ENCODE measurements at places on chromosomes 7 and 10.

GRCh38 chr7:145082366-145083161 is 246.7 kb upstream of the TPK1 start:
- DNase-seq: no peak

DNA sequence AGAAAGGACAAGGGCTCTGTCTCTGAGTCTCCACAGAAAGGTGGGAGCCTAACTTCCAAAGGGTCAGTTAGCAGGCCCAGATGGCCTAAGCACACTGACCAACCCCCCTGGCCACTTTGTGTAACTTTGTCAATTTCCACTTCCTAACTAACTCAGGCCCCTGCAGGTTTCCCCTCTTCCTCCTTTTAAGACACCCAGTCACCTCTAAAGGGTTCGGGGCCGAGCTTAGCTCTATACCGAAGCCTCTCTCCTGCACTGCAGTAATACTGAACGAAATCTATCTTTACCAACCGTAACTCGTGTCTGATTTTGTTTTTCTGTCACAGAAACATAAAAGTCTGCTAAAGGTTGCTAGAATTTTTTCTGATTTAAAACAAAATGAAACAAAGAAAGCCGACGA is 44.4 kb downstream of the CCDC3 start:
- DNase-seq: no peak

DNA sequence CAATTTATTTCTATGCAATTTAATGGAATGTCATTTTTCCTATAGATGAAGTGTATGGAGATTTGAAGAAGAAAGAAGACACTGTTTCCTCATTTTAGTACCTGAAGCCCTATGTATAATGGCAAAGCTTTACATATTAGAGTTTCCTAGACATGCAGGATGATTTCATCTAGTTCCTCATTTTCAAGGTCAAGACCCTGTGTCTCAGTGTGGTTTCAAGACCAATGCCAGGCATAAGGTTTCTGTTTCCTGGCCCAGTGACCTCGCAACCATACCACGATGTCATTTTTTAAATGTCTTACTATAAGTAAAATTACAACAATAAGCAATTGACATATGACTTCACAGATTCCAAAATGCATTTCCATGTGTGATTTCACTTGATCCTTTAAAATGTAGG is 336.5 kb upstream of the PRKCQ start:
- no peak for DNase-seq

DNA sequence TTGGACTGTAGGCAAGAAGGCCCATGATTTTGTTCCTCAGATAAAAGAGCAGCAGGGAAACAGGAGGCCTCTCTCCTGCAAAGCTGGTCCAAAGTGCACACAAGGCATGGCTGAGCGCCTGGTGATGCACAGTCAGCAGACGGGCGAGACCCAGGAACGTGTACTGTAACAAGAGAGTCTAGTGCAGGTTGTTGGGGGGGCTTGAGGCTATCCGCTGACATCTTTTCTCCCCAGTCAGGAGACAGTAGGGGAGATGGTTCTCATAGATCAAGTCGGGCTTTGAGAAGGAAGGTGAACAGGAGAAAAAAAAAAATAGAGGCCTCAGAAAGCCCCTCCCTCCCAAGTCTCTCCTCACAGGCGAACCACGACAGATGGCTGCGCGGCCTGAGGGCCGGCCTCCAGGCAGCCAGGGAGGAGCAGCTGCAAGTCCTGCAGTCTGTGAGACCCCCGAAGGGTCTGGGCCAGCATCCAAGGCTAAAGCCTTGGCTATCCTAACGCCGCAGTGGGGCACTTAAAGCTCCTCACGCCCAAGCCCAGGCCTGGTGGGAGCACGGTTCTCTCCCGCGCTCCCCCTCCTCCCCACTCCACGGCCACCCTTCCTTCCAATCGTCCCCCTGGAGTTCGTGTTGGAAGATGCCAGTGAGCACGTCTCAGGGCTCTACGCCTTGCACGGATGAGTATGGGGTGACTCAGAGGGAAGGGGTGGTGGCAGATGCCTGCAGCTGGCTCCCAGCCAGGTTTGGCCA is 68.3 kb downstream of the PRKAG2 start:
- peak; percentile 60 for DNase-seq

GRCh38 chr10:133041101-133041500 is 46.6 kb upstream of the ADGRA1 start:
- DNase-seq: no peak

DNA sequence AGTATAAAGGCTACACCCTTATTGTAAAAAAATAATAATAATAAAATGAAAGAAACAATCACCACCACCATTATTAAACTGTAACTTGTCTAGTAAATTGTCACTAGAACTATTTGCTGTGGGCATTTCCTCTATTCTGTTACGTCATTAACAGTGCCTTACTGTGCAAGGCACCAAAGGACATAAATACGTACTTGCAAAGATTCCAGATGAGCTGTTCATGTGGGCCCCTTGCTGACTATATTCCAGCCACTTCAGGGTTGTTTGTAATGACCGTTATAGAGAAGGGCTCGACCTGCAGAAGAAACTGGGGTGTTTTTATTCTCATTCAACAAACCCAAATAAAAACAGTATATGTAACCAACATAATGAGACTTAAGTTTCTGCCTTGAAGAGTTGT is 60.4 kb downstream of the KLRG2 start:
- DNase-seq: no peak

- DNase-seq: peak; percentile 61
These were observed 18.4 kb upstream of the SORCS3 start for GRCh38 chr10:104622598-104623209.

DNA sequence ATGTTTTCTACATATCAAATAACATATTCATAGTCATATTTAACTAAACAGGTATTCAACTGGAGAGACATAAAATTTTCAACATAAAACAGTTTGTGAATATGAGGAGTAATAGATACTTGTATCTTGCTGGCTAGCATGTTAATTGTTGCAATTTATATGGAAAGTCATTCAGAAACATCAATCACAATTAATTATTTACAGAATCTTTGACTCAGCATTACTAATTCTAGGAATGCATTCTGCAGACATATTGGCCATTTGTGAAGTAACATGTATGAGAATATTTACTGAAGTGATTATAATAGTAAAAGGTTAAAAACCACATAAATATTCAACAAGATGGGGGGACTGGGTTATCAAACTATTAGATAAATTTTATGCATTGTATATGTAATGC is 203.7 kb downstream of the TSPAN12 start:
- no peak for DNase-seq

GRCh38 chr10:75617485-75618155 is 186.2 kb downstream of the LRMDA start:
- DNase-seq: no peak

DNA sequence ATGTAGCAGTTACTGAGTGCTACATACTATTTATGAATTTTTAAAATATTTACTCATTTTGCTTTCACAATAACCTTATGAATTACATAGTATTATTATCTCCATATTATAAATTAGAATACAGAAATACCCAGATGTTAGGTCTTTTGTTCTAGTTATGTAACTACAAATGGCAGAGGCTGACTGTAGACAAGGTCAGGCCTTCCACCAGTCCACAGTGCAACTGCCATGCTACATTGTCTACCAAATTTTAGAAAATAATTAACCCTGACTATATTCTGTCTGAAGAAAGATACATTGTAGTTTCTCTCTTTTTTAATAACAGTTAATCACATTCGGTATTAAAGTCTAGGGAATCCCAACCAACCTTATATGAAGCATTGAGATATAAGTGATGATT is 280.9 kb downstream of the MALRD1 start:
- no peak for DNase-seq

- DNase-seq: peak; percentile 20
These were observed 399.1 kb downstream of the GATA3 start for GRCh38 chr10:8453587-8453986.

DNA sequence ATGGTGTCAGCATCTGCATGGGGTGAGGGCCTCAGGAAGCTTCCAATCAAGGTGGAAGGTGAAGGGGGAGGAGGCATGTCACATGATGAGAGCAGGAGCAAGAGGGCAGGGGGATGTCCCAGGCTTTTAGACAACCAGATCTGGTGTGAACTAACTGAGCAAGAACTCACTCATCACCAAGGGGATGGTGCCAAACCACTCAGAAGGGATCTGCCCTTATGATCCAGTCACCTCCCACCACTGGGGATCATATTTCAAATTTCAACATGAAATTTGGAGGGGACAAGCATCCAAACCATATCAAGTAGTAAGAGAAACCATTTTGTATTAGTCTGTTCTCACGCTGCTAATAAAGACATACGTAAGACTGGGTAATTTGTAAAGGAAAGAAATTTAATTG is 33.6 kb downstream of the THNSL1 start:
- DNase-seq: no peak

DNA sequence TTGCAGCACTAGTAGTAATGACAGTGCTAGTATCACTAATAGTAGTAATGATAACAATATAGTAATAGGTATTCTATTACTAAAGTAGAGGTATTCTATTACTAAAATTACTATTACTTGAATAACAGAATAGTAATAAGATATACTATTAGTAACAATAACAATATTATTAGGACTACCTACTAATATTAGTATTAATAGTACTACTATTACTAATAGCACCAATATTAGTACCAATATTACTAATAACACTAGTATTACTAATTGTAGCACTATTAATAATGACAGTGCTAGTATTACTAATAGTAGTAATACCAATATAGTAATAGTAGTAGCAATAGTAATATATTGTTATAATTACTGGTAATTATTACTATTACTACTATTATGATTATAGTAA is 24.1 kb downstream of the A1CF start:
- DNase-seq: no peak

GRCh38 chr10:44325157-44325556 is 59.7 kb downstream of the CXCL12 start:
- peak; percentile 80 for DNase-seq

- DNase-seq: no peak
These were observed 9.2 kb upstream of the GRB10 start for GRCh38 chr7:50791938-50792341.

DNA sequence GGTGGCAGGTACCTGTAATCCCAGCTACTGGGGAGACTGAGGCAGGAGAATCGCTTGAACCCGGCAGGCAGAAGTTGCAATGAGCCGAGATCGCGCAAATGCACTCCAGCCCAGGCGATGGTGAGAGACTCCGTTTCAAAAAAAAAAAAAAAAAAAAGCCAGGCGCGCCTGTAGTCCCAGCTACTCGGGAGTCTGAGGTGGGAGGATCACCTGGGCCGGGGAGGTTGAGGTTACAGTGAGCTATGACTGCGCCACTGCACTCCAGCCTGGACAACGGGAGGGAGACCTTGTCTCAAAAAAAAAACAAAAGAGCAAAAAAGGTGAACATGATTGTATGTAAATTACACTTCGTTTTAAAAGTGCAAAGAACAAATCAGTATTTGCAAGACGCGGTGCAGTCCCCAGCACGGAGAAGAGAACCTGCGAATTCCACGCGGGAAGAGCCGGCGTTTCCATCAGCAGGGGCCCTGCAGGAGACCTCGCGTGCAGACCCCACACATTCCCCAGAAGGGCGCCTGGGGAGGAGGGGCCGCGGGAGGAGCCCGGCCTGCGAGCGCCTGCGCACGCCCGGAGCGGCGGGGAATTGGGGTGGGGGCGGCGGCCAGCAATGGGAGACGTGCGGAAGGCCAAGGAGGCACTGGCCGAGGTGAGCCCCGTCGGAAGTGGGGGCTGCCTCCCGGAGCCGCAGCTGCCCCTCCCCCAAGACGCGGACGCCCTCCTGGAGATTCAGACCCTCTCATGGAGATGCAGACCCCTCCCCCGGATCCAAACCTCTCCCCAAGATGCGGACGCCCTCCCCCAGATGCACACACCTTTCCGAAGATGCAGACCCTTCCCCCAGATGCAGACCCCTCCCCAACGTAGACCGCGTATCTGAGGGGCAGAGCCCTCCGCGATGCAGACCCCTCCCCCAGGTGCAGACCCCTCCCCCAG is 16.7 kb upstream of the SUN1 start:
- DNase-seq: peak; percentile 16

- no peak for DNase-seq
These were observed 7.8 kb upstream of the SEC61A2 start for GRCh38 chr10:12121673-12122072.

- no peak for DNase-seq
These were observed 21.4 kb upstream of the ZNF273 start for GRCh38 chr7:64881461-64882287.

DNA sequence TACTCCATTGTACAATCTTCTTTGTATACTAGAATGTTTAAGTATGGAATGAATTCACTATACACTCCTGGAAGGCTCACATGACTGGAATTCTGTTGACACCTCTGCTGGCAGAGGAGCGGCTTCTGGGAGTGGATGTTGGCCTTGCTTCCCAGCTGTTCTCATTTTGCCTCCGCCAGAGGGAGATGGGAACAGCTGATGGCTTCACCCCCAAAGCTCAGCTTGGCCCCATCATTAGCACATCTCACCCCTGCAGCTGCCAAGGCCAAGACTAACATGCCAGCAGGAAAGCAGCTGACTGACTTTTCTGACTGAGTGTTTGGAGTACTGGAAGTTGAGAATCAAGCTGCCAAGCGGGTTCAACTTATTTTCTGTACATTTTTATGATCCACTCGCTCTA is 15.1 kb downstream of the ADAM12 start:
- no peak for DNase-seq

DNA sequence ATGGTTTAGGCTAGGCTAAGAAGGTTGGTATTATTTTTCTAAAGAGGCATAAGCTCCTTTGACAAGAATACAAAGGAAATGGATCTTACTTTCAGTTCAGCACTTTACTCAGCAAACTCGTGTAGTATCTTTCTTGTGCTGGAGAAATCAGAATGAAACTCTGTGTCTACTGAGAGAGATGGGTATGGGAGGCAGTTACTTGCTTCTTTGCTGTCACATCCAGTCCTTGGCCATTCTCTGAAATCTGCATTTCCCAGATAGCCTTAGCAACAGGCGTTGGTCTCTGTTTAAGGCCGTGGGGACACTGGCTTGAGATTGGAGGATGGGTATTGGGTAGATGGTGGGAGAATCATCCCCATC is 180.5 kb downstream of the NRP1 start:
- no peak for DNase-seq

GRCh38 chr7:102147008-102147407 is 139.7 kb upstream of the SH2B2 start:
- DNase-seq: no peak

GRCh38 chr7:151109094-151110048 is 23.1 kb downstream of the AGAP3 start:
- DNase-seq: no peak
